ENCODE measurements at places on chromosomes 12 and 14. TPM values are rescaled to one million over a fixed set of nuclear protein-coding genes. Genes with fewer than 3 reads are reported as not detected.

- DNase-seq = peak; percentile 50
- H3K27ac ChIP-seq = peak overlapping the region; percentile 100
- peak overlapping the region; percentile 45 for H3K4me3 ChIP-seq
- peaks cover 92% of the 10 kb centered on the region for H3K4me1 ChIP-seq
Observed at GRCh38 chr12:47396902-47397663, 308.7 kb downstream of the RPAP3 start.

DNA sequence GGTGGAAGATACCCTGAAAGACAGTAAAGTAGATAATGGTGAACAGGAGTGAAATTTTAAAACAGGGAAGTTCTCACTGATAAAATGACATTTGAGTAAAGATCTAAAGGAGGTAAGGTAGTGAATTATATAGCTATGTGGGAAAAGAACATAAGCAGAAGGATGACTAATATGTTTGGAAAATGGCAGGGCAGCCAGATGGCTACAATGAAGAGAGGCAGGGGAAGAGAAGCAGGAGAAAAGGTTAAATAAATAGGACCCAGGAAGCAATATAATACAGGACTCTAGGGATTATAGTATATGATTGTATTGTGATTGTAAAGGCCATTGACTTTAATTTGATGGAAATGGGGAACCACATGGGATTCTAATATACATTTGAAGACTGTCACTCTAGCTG, 33.0 kb downstream of the SCFD1 start:
- H3K4me1 ChIP-seq = no peaks in the 10 kb centered on the region
- no peak overlapping the region for H3K27ac ChIP-seq
- H3K27me3 ChIP-seq = no peaks in the 10 kb centered on the region

DNA sequence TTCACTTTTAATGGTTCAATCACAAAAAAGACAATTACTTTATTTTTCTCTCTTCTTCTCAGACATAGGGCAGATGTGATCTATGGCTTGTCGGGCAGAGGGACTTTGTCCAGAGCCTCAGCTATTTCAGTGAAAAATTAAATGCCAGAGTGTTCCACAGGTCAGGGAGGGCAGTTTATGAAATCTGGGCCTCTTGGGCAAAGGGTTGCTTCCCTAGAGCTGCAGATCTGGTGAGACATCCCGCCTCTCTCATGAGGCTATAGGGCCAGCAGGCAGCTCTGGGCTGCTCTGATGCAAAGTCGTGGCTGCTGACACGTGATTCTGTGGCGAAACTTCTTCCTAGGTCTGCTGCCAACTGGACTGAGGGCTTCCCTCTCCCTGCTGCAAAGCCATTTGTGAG, 6.0 kb downstream of the CLMN start:
- H3K4me1 ChIP-seq = peaks cover 12% of the 10 kb centered on the region
- no peak overlapping the region for H3K4me3 ChIP-seq
- H3K27me3 ChIP-seq = peaks cover 33% of the 10 kb centered on the region
- no peaks in the 10 kb centered on the region for H3K36me3 ChIP-seq
- no peak for DNase-seq

The ADAM21 gene
- 0.15 TPM for total RNA-seq

- peaks cover 6% of the 10 kb centered on the region for H3K36me3 ChIP-seq
- peak overlapping the region; percentile 13 for H3K27ac ChIP-seq
- no peak for DNase-seq
- H3K4me3 ChIP-seq = no peak overlapping the region
- H3K27me3 ChIP-seq = no peaks in the 10 kb centered on the region
Observed at GRCh38 chr14:39426605-39427004, 5.6 kb downstream of the FBXO33 start.

The TIMM9 gene
- total RNA-seq = 66.7 TPM

- DNase-seq = no peak
- no peak overlapping the region for H3K4me3 ChIP-seq
- no peaks in the 10 kb centered on the region for H3K36me3 ChIP-seq
- no peaks in the 10 kb centered on the region for H3K27me3 ChIP-seq
Observed at GRCh38 chr12:129373746-129374145, 520.5 kb downstream of the GLT1D1 start.

- H3K4me3 ChIP-seq = no peak overlapping the region
- H3K27ac ChIP-seq = no peak overlapping the region
- H3K27me3 ChIP-seq = no peaks in the 10 kb centered on the region
- peaks cover 3% of the 10 kb centered on the region for H3K4me1 ChIP-seq
Observed at GRCh38 chr12:19978193-19978592, 390.1 kb upstream of the PDE3A start.

- H3K4me3 ChIP-seq = no peak overlapping the region
- H3K27ac ChIP-seq = no peak overlapping the region
- H3K27me3 ChIP-seq = no peaks in the 10 kb centered on the region
- no peaks in the 10 kb centered on the region for H3K4me1 ChIP-seq
- no peaks in the 10 kb centered on the region for H3K36me3 ChIP-seq
Observed at GRCh38 chr14:79614448-79614847, 596.9 kb downstream of the DIO2 start.

GRCh38 chr12:52912711-52913430, 8.0 kb upstream of the KRT8 start:
- no peaks in the 10 kb centered on the region for H3K27me3 ChIP-seq
- H3K36me3 ChIP-seq = no peaks in the 10 kb centered on the region
- H3K27ac ChIP-seq = no peak overlapping the region
- no peak overlapping the region for H3K4me3 ChIP-seq

GRCh38 chr14:87940894-87941293, 52.1 kb downstream of the GALC start:
- no peak overlapping the region for H3K4me3 ChIP-seq
- no peaks in the 10 kb centered on the region for H3K4me1 ChIP-seq
- H3K27ac ChIP-seq = no peak overlapping the region
- no peak for DNase-seq
- H3K36me3 ChIP-seq = peaks cover 7% of the 10 kb centered on the region

GRCh38 chr12:79859646-79860045, 75.3 kb downstream of the PPP1R12A start:
- H3K27me3 ChIP-seq = no peaks in the 10 kb centered on the region
- peaks cover 48% of the 10 kb centered on the region for H3K36me3 ChIP-seq
- no peak for DNase-seq
- no peak overlapping the region for H3K4me3 ChIP-seq

DNA sequence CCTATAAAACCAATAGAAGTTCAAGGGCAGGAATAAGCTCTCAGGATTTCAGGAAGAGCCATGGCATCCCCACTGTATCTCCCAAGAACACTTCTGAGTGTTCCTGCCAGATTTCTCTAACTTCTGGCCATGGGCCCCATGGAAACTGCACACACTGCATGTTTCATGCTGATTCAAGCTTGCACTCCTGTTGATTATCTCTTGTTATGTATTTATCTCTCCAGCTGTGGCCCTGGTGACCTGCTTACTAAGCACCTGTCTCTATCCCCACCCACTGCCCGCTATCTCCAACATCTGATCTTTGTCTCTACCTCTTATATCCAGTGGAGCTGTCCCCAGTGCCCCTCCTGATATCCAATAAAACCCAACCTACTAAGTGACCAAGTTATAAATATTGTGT, 285.3 kb downstream of the PDZRN4 start:
- H3K4me3 ChIP-seq = no peak overlapping the region
- H3K27me3 ChIP-seq = no peaks in the 10 kb centered on the region
- H3K27ac ChIP-seq = no peak overlapping the region
- H3K4me1 ChIP-seq = no peaks in the 10 kb centered on the region
- DNase-seq = no peak

GRCh38 chr12:13368971-13369370, 172.4 kb downstream of the EMP1 start:
- H3K36me3 ChIP-seq = no peaks in the 10 kb centered on the region
- DNase-seq = no peak
- no peaks in the 10 kb centered on the region for H3K4me1 ChIP-seq
- peaks cover 2% of the 10 kb centered on the region for H3K27me3 ChIP-seq
- H3K4me3 ChIP-seq = no peak overlapping the region
- no peak overlapping the region for H3K27ac ChIP-seq

DNA sequence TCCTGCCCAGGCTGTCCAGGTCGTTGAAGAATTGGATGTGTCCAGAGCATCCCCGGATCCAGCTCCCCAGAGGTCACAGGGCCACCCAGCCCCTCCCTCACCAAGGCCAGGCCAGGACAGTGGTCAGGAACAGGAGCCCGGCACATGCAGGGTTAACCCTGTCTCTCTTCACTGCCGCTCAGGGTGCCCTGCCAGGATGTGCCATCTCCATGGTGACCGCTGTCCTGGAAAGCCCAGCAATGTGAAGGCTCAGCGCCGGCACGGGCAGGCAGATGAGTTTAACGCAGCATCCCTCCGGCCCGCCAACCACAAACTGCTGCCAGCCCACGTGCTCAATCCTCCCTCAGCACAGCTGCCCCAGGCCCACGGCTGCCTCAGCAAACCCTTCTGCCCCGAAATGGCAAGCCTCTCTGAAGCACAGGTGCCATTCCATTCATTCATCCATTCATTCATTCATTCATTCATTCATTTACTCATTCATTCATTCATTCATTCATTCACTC, 4.4 kb downstream of the TMEM179 start:
- DNase-seq = no peak
- H3K4me3 ChIP-seq = no peak overlapping the region
- peaks cover 37% of the 10 kb centered on the region for H3K27me3 ChIP-seq
- H3K36me3 ChIP-seq = no peaks in the 10 kb centered on the region

DNA sequence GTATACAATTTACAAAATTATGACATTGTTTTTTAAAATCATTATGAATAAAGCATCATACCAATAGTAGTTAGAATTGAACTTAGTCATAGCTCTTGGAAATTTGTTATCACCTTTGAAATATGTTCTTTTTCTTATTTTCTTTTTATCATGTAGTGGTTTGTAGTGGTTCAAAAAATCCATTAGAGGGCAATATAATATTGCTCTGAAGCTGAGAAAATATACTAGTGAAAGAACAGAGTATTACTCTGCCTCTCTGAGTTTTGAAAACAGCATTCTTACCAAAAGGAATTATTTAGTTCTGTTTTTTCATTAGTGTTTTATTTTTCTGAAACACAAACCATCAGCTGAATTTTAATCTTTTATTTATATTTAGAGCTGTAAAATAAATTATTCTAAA, 76.2 kb downstream of the PDZRN4 start:
- DNase-seq = no peak
- H3K27me3 ChIP-seq = no peaks in the 10 kb centered on the region
- H3K36me3 ChIP-seq = no peaks in the 10 kb centered on the region
- H3K27ac ChIP-seq = no peak overlapping the region

DNA sequence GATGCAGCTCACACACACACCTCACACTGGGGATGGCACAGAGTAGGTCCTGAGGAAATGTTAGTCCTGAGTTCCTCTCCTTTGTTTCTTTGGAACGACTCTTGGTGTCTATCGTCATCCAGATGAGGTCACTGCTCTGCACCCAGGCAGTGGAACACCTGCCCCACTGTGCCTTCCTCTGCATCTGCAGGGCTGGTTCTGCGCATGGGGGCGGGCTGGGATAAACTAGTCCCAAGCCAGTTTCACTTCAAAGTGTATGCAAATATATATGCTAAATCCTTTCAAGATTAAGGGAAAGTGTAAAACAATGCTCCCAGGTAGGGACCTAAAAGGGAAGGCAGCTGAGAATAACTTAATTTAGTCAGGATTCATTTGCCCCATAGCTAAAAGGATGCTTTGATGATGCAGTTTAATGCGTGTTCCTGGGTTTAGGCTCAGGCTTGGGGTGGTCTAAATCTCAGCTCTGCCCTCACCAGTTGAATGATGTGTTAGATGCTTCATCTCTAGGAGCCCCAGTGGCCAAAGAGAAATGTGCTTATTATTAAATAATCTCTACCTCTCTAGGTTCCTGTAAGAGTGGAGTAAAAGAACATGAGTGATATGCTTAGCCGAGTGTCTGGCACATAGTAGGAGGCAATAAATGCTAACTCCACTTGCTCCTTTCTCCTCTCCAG, 47.1 kb upstream of the OVCH1 start:
- H3K4me1 ChIP-seq = no peaks in the 10 kb centered on the region
- H3K36me3 ChIP-seq = no peaks in the 10 kb centered on the region
- H3K27me3 ChIP-seq = peaks cover 9% of the 10 kb centered on the region

DNA sequence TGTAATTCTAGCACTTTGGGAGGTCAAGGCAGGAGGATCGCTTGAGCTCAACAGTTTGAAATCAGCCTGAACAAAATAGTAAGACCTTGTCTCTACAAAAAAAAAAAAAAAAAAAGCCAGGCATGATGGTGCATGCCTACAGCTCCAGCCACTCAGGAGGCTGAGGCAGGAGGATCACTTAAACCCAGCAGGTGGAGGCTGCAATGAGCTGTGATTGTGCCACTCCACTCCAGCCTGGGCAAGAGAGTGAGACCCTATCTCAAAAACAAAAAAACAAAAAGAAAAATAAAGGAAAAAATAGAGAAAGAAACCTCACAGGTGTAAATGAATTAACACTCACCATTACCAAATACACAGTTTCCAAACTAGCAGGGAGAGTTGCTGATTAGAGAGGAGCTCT, 34.2 kb upstream of the TUBA1A start:
- no peaks in the 10 kb centered on the region for H3K4me1 ChIP-seq
- H3K27ac ChIP-seq = no peak overlapping the region
- no peaks in the 10 kb centered on the region for H3K27me3 ChIP-seq
- no peaks in the 10 kb centered on the region for H3K36me3 ChIP-seq
- no peak overlapping the region for H3K4me3 ChIP-seq
- DNase-seq = no peak

The KRT78 gene
- not detected for total RNA-seq

DNA sequence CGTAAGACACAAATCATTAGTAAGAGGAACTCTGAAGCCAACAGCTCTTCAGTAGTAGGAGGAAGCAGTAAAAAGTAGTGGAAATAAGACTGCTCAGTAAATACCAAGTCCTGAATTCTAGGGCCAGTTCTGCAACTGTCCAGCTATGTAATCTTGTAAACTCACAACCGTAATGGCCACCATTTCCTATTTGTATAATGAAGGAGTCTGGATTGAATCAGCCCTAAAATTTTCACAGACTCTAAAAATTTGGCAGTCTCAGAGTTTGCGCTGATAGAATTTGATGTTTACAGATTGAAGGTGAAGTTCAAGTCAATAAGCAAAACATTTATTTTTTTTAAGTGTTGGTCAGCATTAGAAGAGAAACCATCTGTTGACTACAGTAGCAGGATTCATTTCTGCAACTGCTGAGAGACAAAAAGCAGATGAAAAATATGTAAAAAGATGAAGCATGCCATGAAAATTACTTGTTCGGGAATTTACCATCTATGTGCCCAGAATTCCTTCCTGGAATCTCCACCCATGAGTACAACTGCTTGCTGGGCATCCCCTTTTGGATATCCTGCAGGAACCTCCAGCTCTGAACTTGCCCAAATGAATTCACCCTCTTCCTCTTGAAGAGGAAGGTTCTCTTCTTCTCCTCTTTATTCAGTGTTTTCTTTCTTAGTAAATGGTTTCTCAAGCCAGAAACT, 47.5 kb downstream of the GALNT4 start:
- no peak for DNase-seq
- peaks cover 5% of the 10 kb centered on the region for H3K36me3 ChIP-seq
- H3K27ac ChIP-seq = no peak overlapping the region
- H3K27me3 ChIP-seq = no peaks in the 10 kb centered on the region
- peaks cover 31% of the 10 kb centered on the region for H3K4me1 ChIP-seq

DNA sequence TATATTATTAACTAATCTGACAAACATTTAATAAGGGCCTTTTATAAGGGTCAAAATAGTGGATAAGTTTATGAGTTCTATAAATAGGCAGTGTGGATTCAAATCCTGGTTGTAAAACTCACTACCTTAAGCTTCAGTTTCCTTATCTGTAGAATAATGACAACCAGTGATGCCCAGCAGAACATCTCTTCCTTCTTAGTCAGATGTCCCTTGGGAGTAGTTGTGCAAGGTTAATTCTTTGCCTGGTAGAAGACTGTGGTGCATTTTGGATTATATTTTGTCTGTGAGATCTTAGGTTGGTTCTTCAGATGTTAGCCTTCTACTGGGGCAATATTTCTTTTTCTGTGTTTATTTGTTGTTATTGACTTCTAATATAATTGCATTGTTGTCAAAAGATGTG, 59.5 kb downstream of the ARID2 start:
- peaks cover 3% of the 10 kb centered on the region for H3K36me3 ChIP-seq
- no peaks in the 10 kb centered on the region for H3K27me3 ChIP-seq
- peaks cover 11% of the 10 kb centered on the region for H3K4me1 ChIP-seq
- no peak overlapping the region for H3K27ac ChIP-seq
